ENCODE measurements at places on chromosomes 1 and 21.

DNA sequence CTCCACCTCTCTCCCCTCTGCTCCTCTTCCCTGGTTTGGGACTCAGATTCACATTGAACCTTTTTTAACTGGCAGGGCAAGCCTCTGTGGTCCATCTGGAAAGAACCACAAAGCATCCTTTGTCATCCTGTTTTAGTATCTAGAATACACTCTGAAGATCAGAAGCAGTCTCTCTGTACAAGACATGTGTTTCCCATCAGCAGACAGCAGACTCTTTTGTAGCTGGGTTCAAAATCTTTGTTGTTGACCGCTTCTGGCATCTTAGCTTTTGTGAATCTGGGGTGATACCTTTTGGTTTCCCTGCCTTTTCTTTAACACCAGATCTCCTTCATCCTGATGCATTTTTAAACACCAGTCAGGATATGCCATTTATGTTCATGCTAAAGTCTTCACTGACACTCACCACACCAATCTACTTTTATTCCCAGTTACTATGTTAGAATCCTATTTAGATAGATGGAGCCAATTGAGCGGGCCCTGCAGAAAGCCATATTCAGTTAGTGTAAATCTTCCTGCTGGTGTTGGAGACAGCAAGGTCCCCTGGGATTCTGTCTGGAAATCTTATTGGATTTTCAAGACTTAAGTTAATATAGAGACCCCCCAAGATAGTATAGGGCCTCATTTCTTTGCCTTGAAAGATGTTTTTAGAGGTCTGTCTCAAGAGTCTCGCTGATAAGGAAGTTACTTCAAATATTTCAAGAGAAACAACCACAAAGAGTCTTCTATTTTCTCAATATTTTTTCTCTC is 51.1 kb downstream of the ST6GALNAC3 start:
- no peak for DNase-seq

DNA sequence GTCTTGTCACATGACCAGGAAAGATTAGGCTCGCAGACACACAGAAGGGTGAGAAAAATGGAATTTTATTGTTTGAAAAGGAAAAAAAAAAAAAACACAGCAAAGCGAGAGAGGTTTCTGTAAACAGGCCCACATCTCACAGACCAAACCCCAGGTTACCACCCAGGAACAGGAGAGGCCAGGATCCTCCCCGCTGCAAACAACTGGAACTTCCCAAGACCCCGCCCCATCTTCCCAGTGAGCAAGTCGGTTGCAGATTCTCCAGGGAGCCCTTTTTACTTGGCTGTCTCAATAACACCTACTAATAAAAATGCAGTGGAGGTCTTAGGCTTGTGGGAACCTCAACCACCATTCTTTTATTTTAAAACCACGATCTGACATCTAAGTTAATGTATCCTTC is 84.7 kb upstream of the ETS2 start:
- DNase-seq: no peak

DNA sequence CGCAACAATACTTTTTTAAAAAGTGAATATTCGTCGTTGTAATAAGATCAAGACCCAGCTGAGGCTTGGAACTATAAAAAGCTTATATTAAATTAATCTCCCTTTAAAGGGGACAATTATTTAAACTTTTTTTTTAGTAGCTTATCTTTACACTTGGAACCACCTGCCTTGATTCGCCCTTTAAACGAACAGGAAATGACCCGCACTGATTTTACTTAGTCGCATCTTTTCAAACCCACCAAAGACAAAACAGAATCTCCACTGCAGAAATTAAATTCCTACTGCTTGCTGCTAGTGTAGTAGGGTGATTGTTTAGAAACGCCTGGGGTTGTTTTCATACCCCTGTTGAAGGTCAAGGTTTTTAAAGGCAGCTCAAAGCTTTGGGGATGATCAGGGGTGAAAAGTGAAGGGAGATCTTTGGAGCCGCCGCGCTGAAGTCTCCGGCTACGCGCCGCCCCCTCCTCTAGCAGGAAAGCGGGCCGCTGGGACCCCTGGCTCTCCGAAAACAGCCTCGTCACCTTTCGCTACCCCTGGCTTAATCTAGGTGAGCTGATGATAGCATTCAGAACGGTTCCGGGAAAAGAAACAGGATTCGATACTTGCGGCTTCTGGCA is 163.4 kb downstream of the RUNX1 start:
- DNase-seq: no peak

- no peak for DNase-seq
These were observed 298.6 kb upstream of the ST6GALNAC5 start for GRCh38 chr1:76568573-76569238.

GRCh38 chr1:243842978-243843511 is 7.0 kb downstream of the AKT3 start:
- DNase-seq: no peak

DNA sequence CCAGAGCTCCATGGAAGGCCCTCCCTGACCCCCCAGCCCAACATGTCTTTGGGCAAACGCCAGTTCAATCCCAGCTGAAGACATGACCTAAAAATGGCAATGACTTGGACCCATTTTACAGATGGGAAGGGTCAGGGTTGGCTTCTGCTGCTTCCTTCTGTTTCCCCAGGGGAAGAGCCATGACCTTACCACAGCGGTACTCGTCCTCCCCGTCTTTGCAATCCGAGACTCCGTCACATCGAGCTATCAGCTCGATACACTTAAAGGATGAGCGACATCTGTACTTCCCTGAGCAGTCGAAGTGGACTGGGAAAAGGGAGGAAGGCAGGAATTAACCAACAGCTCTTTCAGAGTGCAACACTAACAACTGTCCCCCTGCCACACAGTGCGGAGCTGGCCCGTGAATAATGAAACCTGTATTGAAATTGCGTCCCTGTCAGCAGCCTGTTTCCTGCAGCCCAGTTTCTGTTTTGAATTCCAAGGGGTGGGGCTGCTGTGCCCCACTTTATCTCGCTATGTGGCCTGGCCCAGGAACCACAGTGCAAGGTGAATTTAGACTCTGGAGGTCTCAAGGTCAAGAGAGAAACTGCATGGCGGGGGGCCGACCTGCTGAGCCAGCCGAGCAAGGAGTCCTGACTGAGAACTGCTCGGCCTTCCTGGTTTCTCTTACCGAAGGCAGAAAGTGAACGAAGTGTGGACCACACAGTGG is 7.0 kb downstream of the TMPRSS3 start:
- no peak for DNase-seq

- DNase-seq: no peak
These were observed 12.1 kb upstream of the OLIG2 start for GRCh38 chr21:33013626-33014025.

GRCh38 chr1:113388017-113388620 is 2.2 kb upstream of the MAGI3 start:
- no peak for DNase-seq

- no peak for DNase-seq
These were observed 593 bp upstream of the CD53 start for GRCh38 chr1:110872366-110872744.

GRCh38 chr1:157566484-157567300 is 14.4 kb upstream of the FCRL5 start:
- no peak for DNase-seq

GRCh38 chr1:3564921-3565831 is 46.1 kb downstream of the MEGF6 start:
- DNase-seq: peak; percentile 29

DNA sequence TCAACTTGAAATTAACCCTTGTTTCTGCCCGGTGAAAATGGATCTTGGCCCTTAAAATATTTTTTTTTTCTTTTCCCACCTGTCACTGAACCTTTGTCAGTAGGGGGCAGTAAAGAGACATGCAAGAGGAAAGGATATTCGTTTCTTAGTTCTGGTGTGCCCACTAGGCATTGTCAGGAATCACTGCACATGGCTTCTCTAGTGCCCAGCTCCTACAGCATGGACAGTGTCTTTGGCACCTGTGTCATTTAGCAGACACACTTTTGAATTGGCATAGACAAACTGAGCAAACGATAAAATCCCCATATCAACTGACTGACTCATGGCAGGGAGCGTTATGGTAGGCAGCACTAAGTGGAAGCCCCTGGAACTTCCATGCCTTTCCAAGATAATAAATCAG is 1048.1 kb downstream of the BRINP3 start:
- DNase-seq: no peak

DNA sequence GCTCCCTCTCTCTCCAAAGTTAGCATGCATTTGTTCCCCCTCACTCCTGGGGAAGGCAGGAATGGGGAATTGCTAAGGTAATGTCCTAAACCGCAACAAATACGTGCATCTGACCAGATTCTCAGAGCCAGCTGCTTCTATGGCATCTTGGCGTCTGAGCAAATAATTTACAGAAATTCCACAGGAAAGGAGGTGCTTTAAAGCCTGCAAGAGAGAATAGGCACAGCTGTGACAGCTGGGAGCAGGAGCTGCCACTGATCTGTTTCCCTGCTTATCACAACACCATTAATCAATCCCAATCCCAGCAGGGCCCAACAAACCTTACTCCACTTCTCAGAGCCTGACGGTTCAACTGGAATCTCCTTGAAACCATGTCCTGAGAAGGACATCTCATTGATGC is 83.5 kb upstream of the ZNF281 start:
- DNase-seq: no peak

- no peak for DNase-seq
These were observed 5.1 kb upstream of the OLIG2 start for GRCh38 chr21:33020558-33021100.

GRCh38 chr21:25640202-25640942 is 1.3 kb downstream of the JAM2 start:
- DNase-seq: no peak

- no peak for DNase-seq
These were observed 76.7 kb upstream of the CASZ1 start for GRCh38 chr1:10873189-10873588.

DNA sequence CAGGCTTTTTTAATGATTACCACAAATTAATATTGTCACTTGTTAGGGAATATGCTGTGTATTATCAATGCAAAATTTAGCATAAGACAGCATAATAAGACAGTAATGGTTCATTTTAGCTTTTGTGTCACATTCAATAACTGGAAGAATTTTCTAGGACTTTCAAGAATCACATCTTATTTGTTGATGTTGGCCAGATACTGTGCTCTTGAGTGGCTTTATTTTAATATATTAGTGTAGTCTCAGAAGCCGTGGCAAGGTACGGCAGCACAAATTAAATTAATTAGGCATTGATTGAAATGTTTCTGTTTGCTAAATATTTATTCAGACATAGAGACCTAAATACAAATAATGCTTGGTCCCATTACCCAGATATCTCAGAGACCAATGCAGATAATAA is 10.4 kb downstream of the IFI44L start:
- no peak for DNase-seq

DNA sequence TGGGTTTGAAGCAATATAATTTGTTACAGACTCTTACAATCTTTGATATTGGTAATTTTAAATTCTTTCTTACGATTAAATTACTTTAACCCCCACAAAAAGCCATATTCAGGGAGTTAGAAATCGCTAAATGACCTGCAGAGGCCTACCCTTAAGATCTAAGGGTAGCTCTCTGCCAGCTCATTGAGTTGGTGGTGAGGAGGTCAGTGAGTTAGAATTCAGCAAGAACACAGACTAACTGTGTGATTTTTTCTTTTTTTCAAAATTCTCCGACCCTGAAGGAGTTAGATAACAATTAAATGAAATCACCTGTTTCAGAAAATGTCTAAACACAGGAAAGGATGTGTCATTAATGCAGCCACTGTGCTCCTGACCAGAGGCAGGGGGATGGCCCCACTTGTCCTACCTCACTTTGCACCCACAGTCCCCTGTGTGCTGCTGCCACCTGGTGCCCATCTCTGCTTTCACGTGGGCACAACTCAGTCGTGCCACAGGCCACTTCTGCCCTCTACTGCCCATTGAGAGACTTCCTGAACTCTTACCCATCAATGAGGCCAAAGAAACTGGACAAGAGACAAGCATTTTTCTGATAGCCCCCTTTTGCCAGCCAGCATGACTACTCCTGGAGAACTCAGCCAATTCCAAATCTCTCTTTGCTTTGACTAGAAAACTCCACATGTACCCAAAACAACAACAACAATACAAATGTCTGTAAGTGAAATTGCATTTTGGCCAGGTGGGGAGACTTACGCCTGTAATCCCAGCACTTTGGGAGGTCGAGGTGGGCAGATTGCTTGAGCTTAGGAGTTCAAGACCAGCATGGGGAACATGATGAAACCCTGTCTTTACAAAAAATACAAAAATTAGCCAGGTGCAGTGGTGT is 8.4 kb downstream of the CFAP45 start:
- DNase-seq: peak; percentile 77

GRCh38 chr1:1272341-1273208 is 1.1 kb downstream of the UBE2J2 start:
- no peak for DNase-seq

DNA sequence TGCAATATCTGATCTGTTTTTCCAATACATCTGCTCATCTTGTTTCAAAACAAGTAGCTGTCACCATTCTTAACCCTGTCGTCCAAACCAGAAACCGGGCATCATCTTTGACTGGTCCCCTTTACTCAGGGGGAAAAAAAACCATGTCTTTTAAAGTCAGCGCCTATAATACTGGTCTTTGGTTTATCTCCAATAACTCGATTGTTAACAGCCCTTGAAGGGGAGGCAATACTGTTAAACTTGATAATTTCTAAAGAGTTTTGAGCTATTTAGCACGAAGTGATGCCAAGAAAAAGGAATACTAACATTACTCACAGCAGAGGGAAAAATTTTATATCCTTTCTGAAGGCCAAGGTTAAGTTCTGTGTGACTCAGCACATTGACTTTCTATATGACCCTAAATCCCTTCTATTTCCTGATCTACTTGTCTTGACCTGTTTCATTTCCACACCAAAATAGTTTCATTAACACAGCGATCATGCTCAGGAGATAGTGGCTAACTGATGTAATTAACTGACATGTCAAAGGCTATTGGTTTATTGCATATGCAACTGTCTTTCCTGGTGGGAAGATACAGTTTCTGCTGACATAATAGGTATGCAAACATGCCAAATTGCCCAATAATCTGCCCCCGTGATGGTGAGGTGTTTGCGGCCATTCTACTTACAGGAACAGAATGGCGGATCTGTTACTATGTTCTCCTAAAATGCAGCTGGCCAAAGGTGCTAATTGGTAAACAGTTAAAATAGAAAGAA is 59.1 kb downstream of the NFIA start:
- DNase-seq: no peak

GRCh38 chr1:210292231-210292871 is 36.4 kb upstream of the HHAT start:
- DNase-seq: peak; percentile 24

- DNase-seq: no peak
These were observed 2.3 kb downstream of the SLC37A1 start for GRCh38 chr21:42515708-42516502.

- DNase-seq: no peak
These were observed 221.5 kb downstream of the PTPRC start for GRCh38 chr1:198860371-198860770.
